ENCODE measurements at places on chromosomes 2 and 18.
A peak's percentile ranks its signal among the peaks of the same experiment; 100 is the strongest.

- no peak for DNase-seq
Observed at GRCh38 chr2:11874861-11875260, 128.4 kb downstream of the LPIN1 start.

DNA sequence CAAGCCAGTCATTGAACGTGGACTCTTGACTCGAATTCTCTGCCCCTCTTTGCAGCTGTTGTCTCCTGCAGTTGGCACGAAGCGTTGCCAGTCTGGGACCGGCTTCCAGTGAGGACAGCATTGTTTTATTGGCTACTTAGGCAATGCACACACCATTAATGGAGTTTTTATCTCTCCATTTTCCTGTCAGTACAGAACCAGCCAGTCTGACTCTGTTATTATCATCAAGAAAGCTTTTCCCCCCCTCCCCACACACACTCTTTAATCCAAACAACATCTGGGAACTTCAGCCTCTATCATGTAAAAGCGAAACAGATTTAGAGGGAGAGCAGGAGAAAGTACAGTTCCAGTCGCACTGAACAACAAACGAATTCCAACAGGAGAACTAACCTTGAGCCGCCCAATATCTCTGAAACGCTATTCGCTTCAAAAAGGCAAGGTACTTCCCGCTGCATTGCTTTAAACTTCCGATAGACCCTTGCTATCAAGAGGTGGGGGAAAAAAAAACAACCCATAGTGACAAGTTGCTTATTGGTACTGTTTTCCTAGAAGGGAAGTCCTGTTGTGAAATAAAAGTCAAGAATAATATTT lies 38.2 kb downstream of the ACVR1 start:
- DNase-seq = no peak

DNA sequence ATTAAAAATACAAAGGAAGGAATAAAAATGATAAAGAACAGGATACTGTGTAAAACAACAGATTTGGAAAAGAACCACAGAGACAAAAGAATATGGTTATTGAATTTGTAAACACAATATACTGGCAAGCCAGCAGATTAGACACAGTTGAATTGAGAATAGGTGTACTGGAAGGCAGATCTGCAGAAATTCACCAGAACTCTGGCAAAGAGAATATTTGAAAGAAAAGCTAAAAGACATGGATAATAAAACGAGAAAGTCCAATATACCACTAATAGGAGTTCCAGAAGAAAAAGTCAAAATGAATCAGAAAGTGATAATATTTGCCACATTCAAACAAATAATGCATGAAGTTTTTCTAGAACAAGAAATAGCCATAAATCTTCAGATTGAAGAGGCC lies 11.9 kb upstream of the NEURL3 start:
- DNase-seq = no peak

- DNase-seq = no peak
Observed at GRCh38 chr2:20195431-20196033, 29.4 kb downstream of the SDC1 start.

- DNase-seq = no peak
Observed at GRCh38 chr18:74175658-74176057, 27.3 kb downstream of the TIMM21 start.

DNA sequence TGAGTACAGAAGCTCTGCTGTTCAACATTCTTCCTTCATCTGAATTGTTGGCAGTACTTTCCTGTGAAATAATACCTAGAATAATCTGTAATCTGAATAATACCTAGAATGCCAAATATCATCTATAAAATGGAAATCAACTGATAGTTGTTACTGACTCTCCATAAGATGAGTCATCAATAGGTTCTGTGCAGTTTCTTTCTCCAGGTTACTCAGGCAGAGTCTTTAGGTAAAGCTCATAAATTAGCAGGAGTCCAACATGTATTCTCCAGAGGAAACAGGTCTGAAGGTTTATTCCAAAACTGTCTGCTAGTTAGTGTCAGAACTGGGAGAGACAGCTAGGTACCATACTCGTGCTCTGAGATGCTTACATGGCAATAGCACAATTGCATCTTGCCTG lies 282.0 kb upstream of the MAP2 start:
- DNase-seq = no peak

- no peak for DNase-seq
Observed at GRCh38 chr2:56009758-56010458, 86.3 kb upstream of the EFEMP1 start.

DNA sequence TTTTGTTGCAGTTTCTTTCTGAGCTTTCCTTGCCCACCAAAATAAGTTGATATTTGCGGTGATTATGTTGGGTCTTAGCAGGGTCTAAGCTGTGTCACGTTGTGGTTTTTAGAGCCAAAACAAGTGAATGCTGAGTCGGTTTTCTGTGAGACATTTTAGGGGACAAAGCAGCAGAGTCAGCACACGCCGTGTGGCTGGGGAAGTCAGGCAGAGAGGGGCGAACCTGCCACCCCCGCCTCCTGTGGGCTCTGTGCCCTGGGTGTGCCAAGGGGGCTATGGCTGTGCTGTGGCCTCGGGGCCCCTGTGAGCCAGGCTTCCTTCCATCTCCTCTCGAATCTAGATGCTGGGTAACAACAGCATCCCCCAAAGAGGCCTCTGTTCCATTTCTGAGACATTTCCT lies 30.8 kb upstream of the TMEM87B start:
- no peak for DNase-seq

- DNase-seq = no peak
Observed at GRCh38 chr2:101232770-101233169, 19.9 kb upstream of the CNOT11 start.

- no peak for DNase-seq
Observed at GRCh38 chr18:78701771-78702396, 277.7 kb upstream of the SALL3 start.

DNA sequence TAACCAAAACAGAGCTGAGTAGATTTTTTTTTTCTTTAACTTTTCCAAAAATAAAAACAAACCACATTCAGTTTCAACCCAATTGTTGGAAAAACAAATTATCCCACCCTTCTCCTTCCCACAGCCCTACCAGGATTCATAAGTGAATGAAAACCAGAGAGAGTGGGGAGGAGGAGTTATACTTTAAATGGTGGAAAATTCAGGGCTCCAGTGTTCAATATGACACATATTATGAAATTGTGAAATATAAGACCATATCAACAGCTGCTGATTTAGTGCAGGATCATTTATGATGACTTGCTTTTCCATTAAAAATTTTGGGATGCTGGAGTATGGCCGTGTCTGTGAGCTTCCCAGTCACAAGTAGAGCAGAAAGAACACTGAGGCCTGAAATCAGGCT lies 26.7 kb downstream of the COLEC12 start:
- no peak for DNase-seq

DNA sequence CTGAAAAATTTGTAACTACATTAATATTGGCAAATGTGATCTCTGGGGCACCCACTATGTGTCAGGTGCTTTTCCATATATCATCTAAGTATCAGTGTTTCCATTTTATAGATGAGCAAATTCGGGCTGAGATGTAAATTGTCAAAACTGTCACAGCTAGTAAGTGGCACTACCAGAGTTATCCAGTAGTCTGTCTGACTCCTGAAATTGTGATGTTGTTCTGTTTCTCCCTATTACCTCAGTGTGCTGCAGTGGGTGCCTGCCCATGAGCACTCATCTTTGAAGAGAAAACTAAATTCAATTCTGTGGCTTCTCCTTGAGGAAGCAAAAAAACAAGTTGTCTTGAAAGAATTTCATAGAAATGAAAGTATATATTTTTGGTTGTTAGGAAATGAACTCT lies 467.4 kb upstream of the FANCL start:
- no peak for DNase-seq

GRCh38 chr18:59810735-59811520 lies 88.9 kb upstream of the PMAIP1 start:
- no peak for DNase-seq

- DNase-seq = no peak
Observed at GRCh38 chr2:15835991-15836688, 104.2 kb upstream of the MYCN start.

- DNase-seq = no peak
Observed at GRCh38 chr2:68918497-68918896, 34.2 kb downstream of the GKN2 start.

DNA sequence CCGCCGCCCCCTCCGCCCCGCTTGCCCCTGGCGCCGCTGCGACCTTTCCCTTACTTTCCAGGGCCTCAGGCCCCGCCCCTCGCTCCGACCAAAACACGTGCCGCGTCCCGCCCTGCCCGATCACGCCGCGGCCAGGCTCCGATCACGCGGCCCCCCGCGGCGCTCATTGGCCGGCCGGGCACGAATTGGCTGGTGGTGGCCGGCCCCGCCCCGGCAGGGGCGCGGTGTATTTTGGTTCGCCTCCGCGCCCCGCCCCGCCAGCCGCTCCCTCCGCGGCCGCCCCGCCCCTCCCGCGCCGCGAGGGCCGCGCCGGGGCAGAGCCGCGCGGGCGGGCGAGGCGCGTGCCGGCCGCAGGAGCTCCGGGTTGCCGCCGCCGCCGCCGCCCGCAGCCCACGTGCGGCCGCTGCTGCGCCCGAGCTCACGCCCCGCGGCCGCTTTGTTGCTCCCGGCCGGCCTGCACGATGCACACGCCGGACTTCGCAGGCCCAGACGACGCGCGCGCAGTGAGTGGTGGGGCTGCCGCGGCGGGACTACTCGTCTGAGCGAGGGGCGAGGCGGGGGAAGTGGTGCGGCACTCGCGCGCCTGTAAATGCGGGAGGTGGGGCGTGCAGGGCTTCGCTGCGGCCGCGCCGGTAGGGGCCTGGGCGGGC lies at the start of gene KLF11:
TSS of gene KLF11 (plus strand) at position 295 of the 650 bp plus-strand sequence. CDS start at position 462, 167 bp downstream.
- peak; percentile 61 for DNase-seq

DNA sequence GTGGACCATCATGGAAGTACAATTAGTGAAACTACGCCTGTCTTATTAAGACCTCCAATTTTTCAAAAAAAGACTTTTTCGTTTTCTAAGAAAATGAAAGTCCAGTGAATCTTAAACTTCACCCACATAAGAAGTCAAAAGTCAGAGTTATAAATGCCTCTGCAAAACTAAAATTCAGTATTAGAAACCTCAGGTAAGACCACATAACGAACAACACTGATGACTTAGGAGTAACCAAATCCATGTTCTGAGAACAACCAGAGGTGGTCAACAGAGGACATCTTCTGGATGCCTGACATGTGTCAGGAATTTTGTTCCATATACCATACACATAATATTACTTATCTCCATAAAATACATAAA lies 62.4 kb downstream of the RPL31 start:
- DNase-seq = no peak

DNA sequence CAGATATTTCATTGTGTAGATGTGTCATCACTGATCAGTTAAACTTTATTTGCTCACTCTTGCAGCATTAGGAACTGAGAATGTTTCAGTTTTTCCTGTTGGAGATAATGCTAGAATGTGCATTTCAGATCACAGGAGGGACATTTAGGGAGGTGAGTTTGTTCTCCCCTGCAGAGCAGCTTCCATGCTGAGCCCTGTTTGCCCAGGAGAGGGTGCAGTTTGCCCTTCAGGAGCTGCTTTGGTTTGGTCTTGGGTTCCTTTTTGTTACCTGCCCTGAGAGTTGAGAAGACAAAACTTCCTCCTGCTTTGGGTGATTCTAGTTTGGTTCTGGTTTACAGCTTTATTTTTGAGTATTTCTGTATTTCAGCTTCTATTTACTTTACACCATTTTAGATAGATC lies 49.9 kb downstream of the DGKD start:
- DNase-seq = no peak

GRCh38 chr2:137302957-137303356 lies 537.6 kb downstream of the THSD7B start:
- DNase-seq = no peak

- DNase-seq = peak; percentile 10
Observed at GRCh38 chr18:35616664-35617423, 35.3 kb downstream of the GALNT1 start.

- no peak for DNase-seq
Observed at GRCh38 chr2:17517481-17518211, 594 bp downstream of the RAD51AP2 start.

DNA sequence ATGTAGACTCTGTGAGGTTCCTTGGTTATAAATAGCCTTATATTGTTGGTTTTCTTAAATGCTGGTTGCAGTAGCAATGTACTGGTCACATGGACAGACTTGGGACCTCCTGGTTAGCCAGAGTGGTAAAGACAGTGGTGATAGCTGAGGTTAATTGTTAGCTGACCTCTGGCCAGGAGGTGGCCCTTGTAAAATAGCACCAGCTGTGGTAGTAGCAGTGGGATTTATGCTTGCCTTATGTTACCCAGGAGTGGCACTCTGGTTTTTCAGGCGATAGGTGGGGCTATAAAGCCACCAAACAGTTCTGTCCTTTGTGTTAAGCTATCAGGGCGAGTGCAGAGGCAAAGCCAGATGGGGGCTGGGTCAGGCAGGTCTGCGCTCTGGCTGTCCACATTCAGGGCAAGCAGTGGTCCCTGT lies 94.8 kb upstream of the SRD5A2 start:
- no peak for DNase-seq

DNA sequence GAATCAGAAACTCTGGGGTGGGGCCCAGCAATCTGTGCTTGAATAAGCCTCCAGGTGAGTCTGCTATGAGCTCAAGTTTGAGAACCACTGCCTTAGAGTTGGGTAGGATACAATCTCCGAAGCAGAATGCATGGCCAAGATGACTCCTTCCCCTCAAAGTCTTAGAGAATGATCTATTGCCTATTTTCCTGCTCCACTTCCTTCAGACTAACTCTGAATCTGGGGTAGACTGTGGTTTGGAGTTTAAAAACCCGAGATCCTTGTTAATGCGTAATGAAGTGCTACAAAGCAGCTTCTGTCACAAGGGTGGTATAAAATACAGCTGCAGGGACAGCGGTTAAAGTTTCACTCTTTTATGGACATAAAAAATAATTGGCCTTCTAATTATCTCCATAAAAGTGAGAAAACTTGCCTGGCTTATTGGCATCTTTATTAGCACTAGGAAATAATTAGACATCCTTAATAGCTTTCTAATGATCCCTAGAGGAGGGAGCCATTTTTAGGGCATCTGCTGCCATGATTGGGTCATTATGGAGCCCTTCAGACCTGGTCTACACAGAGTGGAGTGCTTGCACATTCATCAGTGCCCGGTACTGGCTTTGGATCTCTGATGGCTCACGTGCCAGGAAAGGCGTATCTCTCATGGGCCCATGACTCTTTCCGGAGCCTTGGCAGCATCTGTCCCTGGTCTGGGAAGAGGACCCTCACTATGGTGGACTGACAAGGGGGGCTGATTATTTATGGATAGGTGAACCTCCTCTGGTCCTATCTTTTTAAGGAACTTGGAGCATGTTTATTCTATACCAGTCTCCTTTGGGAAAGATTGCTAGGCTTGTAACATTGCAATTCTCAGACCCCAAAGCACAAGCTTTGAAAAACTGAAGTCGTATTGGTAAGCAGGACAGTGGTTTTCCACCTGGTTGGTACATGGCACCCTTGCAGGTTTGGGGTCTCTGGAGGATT lies 28.2 kb downstream of the SIX2 start:
- no peak for DNase-seq

DNA sequence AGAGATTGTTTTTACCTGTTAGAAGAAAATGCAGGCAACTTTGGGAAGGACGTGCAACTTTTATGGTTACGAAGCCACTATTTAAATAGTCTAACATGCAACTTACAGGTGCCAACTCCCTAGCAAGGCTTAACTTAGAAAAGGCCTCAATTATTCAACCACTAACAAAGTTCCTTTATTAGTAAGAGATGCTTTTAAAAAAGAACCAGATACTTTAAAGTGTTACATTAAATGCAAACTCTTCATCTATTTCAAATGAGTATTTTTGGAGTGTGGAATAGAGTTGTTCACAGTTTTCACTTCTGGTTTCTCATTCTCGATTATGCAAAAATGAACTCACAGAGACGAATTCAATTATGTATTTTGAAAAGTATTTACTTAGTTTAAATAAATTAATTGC lies 51.7 kb downstream of the PELI1 start:
- no peak for DNase-seq
